ENCODE measurements at places on chromosomes 1 and 21.
A peak's percentile ranks its signal among the peaks of the same experiment; 100 is the strongest.

GRCh38 chr1:156816561-156817328, at the start of gene SH2D2A:
Gene SH2D2A (minus strand): TSS chr1:156816848. CDS start chr1:156816708, 140 bp downstream.
- no peak for DNase-seq

- no peak for DNase-seq
Observed at GRCh38 chr1:147475488-147475887, 65.8 kb upstream of the BCL9 start.

- DNase-seq: no peak
Observed at GRCh38 chr1:173660306-173660705, 9.3 kb downstream of the ANKRD45 start.

DNA sequence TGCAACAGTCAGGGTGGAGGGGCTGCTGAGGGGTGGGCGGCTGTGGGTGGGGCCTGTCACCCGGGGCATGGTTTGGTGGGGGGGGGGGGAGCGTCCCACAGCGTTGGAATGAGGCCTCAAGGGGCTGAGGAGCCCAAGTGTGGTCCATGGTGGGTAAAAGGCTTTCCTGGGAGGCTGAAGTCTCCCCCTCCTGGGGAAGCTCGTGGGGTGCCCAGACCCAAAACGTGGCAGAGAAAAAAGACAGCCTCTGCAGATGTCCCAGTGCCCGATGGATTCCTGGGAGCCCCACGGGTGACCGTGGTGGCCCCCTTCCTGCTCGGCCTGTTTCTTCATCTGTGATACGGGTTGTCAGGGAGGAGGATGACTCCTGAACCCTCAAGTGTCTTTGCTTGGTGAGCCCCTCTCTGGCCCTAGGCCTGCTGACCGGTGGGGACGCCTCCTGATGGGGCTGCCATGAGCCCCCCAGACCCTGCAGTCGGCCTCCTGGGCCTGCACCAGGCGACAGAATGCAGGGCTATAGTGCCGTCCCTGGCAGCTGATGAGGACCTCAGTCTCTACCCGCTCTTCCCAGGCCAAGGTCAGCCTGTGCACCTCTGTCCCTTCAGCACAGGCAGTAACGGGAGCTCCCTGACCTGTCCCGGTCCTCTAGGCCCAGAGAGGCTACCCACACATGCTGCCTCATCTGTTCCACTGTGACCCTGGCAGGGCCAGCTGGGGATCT, 1.1 kb downstream of the OBSCN start:
- no peak for DNase-seq

DNA sequence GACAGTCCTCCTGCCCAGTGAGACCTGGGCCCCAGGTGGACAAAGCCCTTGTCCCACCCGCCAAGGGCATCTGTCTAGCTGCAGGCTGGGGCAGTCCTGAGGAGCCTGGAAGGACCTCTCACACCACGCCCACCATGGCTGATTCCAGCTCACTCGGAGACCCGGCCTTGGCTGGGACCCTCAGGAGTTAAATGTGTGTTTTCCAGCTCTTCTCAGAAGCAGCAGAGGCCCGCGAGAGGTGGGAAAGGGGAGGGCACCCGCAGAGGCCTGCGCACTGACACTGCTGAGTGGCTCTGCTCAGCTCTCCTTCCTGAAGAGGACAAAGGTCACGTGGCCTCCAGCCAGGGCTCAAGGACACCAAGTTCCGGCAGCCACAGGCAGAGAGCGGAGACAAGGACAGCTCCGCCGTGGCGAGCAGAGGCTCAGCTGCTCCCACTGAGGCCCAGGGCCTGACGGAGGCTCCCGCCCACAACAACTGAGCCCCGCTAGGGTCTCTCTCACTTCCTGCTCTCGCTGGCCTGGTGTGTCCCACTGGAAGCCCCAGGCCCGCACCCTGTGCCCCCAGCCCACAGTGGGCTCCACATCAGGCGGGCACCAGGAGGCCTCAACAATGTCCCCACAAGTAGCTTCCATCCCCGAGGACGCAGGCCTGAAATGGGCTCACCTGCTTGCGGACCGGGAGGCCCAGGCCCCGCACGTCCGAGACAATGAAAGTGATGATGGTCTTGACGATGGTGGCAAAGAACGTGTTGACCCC, 16.9 kb downstream of the SLC19A1 start:
- no peak for DNase-seq

DNA sequence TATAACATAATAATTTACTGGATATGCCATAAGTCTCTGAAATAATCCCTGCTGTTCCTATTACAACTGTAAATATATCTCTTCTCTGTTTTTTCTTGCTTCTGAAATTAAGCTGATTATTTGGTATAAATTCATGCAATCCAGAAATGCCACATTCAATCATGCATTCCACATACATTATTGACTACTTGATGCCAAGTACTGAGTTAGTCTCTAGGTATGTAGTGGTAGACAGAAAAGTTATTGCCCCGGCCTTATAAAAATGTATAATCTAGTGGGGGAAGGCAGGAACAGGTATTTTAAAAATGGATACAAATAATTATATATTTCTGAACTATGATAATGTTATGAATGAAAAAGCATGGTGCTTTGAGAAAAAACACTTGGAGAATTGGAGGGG, 338.6 kb upstream of the SNX7 start:
- DNase-seq: peak; percentile 19

DNA sequence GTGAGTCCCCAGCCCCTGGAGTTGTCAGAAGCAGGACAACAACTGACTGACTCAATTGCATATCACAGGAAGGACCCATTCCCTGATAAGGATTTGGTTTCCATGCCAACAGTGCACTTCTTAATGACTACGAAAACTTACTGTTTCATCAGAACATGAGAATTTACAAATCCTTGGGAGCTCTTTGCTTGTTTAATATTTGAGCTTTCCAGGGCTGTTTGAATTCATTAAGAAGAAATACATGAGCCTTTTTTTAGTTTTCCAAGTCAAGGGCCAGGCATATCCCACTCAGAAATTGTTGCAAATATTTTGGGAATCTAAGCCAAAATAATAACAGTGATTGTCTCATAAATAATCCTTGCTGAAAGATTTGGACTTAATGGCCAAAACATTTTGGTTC, 27.2 kb upstream of the COL24A1 start:
- DNase-seq: no peak

DNA sequence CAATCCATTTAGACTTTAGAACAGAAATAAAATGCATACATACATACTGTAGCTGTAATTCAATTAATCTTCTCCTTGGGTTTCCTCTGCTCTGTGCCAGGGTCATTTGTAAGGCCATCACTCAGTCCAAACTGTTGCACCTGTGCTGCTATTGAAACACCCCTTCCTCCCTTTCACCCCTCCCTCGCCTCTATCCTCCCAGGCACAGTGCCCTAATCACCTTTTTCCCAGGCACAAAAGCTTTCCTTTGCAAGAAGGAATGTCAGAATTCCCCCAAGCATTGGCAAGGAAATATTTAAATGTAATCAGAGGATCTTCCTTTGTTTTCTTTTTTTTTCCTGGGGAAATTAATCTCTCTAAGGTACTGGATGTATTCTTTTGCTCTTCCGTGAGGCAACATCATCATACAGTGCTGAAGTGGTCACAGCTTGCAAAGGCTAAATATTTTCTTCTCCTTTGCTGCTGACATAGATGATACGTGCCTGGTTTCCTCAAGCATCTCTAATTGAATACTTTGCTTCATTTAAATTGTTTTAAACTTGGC, 339.3 kb upstream of the NR5A2 start:
- DNase-seq: no peak
